ENCODE measurements at places on chromosomes 2 and 18.

DNA sequence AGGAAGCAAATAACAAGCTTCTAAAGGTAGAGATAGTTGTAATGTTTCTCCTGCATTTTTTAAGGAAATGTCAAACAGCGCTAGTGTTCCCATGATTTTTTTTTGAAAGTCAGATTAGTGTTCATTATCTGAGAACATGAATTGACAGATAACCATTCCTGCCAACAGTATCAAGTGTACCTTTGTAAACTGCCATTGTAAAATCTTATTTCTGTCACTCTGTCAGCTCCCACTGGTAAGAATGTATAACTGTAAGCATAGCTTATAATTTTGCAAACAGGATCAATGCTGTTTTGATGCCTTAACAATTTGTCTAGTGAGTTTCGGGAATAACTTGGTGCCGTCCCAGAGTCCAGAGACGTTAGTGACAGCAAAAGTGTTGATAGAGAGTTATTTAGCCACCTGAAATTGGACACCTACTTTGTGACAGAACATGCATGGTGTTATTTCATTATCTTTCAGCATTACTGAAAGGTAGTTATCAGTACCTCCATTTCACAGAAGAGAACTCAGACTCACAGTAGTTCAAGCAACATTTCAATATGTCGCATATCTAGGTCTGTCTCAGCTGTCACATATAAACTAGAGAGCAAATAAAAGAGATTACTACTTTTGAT lies 221.4 kb downstream of the THSD7B start:
- DNase-seq, result no peak

DNA sequence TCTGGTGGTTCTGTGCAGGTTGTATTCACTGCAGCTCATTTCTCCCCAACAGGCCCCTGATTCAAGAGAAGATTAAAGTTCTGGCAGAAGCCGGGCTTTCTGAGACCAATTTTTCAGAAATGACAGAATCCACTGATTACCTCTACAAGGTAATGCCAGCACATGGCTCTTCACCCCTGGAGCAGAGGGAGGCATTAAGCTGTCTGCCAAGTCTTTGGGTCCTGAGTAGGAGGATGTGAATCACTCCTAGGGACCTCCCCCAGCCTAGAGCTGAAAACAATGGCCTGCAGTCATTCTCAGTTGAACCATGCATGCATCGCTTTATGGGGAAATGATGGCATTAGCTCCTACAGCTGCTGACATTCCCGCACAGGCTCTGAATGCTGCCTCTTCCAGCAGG lies 20.5 kb upstream of the RPL37A start:
- DNase-seq, result no peak

GRCh38 chr2:120892271-120892966 lies 156.8 kb downstream of the GLI2 start:
- no peak for DNase-seq

DNA sequence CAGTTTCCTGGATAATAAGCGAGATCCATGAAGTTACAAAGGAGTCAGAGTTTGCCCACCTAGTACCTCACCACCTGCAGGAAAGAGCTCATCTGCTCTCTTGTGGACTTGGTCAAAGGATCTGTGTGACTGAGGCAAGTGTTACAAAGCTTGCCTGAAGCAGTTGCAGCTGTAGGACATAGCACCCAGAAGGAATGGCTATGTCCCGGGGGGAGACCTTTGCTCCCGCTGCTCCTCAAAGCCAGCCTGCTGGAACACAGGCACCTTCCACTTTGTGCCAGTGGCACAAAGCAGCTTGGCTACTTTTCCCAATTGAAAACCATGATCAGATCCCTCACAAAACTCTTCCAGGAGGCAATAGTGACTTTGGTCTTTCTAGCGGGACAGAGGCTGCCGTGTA lies 3.1 kb upstream of the SULT1C2 start:
- no peak for DNase-seq

DNA sequence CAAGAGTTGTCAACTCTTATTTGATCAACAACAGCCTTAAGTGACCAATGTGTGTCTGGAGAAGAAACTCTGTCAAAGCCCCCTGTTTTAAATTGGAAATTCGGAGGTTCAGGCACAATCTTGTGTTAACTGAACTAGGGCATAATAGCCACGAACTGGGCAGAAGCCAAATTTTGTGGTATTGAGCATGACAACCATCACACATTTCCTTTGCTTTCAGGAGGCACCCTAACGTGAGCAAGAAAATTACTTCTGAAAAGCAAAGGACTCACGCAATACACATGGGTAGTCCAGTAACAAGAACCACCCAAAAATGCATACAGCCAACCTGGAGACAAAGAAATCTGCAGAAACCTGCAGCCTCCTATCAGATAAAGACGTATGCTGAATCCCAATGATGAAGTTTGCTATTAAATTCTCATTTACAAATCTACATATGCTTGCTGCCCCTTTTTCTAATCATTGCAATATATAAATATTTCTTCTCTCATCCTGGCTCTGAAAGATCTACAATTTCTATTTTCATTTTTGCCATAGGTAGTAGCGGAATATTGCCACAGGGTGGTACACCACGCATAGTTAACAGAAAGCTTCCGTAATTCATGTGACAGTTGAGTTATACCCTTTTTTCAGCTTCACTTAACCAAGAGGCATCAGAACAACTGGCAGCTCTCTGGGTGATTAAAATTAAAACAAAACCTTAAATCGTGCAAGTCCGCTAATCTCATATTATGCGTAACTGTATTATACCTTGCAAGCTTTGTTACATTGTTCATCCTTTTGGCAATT lies 495.8 kb downstream of the NRXN1 start:
- no peak for DNase-seq

DNA sequence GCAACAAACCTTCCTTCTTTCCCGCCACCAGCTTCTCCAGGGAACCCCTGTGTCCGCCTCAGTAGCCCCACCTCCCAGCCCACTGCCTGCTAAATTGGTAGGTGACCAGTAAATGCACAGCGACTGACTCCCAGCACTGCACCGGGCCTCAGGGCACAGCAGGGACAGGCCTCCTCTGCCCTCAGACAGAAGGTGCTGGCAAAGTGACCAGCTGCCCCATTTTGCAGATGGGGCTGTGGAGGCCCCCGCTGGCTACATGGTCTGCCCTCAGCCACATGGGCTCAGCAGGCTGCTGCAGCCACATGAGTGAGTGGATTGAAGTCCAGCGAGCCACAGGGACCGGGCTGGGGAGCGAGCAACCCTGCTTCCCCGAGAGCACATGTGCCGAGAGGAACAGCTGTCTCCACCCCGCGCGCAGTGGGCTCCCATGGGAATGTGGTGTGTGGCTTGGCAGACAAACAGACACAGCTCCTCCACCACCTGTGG lies 7.8 kb upstream of the NPPC start:
- no peak for DNase-seq

DNA sequence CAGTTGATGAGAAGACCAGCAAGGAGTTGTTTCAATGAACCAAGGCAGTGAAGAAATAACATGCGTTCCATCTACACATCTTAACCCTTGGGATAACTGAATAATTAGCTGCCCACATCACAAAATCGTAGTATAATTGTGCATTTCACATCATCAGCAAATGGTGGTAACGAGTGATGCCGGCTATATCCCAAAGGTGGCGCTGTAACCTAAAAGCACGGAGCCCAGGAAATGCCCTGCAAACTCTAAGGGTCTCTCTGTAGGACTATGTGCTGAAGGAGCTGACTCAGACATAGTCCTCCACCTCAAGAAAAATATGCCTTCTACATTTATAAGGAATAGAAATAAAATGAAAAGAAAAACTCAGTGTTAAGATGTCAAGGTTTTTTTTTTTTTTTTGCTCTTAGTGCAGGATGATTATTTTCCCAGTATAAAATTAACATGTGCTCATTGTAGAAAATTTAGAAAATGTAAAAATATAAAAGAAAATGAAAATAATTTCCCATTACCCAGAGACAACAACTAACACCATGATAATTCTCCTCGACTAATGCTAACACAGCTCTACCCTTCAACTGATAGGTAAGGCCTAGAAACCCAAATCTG lies 23.1 kb upstream of the DSG3 start:
- no peak for DNase-seq

DNA sequence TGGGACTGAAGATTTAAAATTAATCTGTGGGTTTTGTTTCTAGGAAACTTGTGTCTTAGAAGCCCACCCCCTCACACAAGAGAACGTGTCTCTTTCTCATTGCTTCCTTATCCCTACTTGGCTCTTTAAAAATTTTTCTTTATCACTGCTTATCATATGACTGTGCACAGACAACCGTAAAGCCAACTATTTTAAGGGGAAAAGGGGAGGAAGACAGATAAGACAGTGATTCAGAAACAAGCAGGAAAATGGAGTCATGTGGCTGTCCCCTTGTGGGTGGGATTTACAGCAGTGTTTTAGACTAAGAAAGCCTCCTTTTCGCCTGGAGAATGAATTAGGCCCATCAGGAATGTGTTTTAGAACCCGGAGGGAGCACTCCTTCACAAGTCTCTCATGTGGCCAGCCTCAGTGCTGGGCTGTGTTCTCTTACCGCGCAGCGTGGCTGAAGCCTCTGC lies 17.6 kb downstream of the PRKCE start:
- DNase-seq, result no peak

GRCh38 chr2:8994386-8994785 lies 9.1 kb downstream of the MBOAT2 start:
- no peak for DNase-seq

DNA sequence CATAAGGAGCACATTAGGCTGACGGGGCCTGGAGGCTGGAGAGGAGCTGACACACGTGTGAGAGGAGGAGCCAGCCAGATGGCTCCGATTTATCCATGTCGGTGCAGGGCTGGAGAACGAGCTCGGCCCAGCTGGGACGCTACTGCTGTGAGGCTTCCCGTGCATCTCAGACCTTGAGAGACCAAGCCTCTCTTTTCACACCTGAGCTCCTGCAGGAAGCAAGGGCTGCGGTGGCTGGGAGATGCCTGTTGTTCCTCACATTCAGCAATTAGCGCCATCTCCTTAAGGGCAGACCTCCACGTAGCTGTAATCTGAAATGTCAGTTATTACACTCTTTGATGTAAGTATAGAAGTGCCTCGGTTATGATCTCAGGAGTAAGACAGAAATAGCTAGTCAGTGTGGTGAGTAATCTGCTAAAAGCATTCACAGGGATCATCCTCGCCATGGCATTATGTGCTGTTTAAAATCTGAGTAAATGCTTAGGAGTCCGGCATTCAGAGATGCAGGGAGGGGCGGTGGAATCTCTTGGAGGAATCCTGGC lies 107.9 kb downstream of the PRKCE start:
- DNase-seq, result no peak

GRCh38 chr2:157684940-157685466 lies 56.3 kb upstream of the ACVR1C start:
- no peak for DNase-seq

DNA sequence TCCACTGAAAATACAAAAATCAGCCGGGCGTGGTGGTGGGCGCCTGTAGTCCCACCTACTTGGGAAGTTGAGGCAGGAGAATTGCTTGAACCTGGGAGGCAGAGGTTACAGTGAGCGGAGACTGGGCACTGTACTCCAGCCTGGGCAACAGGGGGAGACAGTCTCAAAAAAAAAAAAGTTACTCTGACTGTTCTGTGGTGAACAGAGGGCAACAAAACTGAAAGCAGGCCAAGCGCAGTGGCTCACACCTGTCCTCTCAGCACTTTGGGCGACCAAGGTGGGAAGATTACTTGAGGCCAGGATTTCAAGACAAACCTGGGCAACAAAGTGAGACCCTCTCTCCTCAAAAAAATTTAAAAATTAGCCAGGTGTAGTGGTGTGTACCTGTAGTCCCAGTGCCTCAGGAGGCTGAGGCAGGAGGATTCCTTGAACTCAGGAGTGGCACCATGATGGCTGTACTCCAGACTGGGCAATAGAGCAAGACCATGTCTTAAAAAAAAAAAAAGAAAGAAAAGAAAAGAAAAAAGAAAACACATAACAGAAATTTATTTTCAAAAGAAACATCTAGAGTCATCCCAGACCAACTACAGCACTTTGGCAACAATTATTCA lies 13.6 kb upstream of the RTN4 start:
- no peak for DNase-seq

DNA sequence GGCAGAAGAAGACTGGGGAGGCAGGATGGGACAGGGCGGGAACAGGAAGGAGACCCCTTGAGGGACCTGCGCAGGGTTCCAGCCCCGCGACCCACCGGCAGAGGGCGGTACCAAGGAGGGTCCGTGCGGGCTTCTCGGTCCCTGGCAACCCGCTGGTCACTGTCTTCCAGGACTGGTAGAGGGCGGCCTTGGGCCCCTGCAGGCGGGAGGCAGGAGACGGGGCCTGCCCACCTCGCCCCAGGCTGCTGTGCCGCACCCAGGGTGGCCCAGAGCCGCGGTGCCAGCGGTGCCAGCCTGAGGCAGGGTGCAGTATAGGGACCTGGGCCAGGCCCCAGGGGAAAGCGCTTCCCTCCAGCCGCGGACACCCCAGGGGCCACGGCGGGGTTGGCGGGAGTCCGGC lies 34.5 kb downstream of the NEURL3 start:
- DNase-seq, result peak; percentile 41

GRCh38 chr2:46554397-46554796 lies 75.0 kb downstream of the TMEM247 start:
- DNase-seq, result no peak

GRCh38 chr2:25021791-25022362 lies 20.0 kb upstream of the EFR3B start:
- no peak for DNase-seq

DNA sequence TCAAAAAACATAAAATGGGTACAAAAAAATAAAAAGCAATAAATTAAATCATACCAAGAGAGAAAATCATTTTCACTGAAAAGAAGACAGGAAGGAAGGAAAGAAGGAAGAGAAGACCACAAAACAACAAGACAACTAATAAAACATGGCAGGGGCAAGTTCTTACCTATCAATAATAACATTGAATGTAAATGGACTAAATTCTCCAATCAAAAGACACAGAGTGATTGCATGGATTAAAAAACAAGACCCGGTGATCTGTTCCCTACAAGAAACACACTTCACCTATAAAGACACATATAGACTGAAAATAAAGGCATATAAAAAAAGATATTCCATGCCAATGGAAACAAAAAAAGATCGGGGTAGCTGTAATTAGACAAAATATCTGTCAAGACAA lies 82.6 kb upstream of the CERS6 start:
- no peak for DNase-seq

DNA sequence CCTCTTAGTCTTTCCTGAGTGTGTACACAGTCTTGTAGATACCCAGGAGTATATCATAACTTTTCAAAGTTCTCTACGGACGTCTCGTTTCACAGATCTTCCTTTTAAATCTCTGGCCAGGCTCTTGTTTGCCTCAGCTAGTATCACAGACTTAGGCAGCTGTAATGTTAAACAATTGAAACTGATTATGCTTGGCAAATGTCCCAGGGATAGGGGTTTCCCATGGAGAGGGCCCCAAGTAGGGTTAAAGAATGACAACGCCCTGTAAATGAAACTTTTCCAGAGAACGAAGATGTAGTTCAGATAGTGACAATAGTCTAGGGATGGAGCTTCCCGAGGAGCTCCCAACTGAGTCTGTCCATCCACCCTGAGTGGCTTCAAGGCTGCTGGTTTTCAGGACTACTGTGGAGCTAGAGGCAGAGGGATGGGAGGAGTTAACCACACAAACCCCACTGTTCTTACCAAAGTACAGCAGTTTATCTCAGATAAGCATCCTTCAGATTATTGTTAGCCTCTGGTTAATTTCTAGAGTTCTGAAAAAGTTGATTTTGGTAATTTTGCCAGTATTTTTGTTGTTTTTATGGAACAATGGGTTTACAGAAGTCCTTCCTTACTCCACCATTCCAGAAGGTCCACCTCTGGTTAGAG lies 9.1 kb downstream of the NEURL3 start:
- DNase-seq, result no peak
